ENCODE measurements at places on chromosomes 12 and 14.
A peak's percentile ranks its signal among the peaks of the same experiment; 100 is the strongest.

DNA sequence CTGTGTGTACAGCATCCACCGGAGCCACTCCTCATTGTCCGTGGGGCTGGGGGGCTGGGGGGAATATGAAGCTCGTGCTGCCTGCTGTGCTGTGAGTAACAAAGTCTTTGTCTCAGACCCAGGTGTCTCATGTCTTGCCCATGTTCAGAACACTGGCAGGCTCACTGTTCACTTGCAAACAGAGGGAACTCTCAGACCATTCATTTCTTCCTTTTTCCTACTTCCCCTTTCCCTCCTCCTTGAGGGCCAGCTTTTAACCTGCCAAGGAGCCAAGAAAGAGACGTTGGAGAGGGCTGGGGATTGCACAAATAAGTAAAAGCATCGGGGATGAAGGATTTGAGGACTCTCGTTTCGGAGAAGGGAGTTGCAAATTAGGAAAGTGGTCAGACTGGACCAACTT is 21.6 kb downstream of the GPR132 start:
- no peak for DNase-seq

DNA sequence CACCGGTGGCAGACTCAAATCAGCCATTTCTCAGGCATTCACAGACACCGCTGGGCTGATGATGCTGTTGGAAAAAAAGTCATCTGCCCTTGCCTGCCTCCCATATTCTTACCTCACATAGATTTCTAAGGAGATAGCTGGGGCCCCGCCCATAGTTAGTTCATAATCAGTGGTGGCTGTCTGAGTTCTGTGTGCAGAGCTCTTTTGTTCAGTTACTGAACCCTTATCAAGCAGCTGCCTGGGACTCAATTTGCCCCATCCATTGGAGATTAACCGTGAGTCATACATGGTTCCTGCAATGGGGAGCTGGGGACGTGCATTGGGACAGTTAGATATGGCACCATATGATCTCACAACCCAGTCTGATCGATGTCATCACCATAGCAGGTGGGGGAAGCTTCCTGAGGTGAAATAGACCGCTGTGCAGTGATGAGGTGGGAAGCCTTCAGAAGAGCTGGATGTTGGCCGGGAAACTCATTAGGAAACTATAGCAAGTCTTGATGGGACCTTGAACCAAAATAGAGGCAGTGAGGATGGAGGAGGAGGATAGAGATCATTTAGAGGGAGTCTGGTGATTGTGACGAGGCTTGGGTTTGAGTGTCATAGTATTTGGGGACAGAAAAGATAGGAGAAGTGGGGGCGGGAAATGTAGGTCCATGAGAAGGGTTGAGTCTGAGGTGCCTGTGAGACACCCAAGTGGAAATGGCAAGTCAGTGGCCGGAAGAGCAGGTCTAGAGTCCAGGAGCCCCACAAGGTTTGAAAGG is 147.8 kb downstream of the GCH1 start:
- no peak for DNase-seq

DNA sequence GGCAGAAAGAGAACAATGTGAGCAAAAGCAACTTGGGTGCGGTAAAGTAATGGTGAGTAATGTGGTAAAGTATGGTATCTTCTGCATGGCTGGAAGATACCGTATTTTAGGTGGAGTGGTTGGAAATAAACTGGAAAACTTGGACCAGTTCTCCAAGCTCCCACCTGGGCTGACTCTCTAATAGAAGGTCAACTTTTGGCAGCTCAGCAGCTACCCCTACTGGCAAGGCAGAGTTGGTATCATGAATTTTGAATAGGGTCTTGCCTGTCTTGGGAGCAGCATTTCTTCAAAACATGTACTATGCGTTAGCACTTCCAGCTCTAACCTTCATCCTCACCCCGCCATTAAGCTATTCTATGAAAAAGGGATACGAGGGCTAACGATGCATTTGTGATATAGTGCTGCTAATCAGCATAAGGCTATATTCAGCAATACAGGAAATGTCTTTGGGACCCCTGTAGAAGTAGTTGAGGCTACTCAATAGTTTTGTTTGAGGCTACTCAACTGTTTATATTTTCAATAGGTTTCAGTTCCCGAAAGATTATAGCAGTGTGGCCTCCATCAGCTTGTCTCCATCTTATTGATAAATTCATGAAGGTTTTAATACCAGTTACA is 276.3 kb upstream of the FAR2 start:
- DNase-seq = peak; percentile 6

GRCh38 chr12:132550014-132550802 is 60.2 kb downstream of the LRCOL1 start:
- DNase-seq = no peak

- DNase-seq = no peak
These were observed 28.4 kb upstream of the NEDD1 start for GRCh38 chr12:96878704-96879103.

GRCh38 chr12:2624543-2625288 is 170.1 kb upstream of the FKBP4 start:
- DNase-seq = no peak

GRCh38 chr12:110367181-110367864 is 36.2 kb downstream of the ANAPC7 start:
- DNase-seq = no peak

DNA sequence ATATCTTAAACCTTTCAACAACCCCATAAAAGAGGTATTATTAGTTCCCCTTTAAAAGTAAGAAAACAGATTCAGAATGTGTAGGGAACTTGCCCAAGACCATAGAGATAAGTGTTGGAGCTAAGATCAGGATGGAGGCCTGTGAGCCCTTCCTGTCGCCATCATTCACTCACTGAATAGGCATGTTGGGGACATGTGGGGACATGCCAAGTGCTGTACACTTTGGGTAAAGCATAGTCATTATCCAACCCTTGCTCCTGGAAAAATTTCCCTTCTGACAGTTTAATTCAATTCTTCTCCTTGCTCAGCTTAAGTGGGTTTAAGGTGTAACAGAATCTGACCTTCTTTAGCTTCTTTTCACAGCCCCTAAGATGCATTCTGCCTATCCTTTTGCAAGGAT is 28.0 kb upstream of the C12orf42 start:
- DNase-seq = no peak

DNA sequence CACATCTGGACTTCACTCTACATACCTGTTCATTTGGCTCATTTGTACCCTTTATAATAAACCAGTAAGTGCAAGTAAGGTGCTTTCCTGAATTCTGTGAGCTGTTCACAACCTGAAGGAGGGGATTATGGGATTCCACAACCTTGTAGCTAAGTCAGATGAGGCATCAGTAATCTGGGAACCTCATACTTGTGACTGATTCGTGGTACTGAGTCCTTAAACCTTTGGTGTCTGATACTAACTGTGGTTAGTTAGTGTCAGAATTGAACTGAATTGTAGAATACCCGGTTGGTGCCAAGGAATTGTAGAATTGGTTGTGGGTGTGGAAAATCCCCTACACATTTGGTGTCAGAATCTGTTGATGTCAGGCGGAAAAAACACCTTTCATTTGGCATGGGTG is 83.4 kb downstream of the TMX1 start:
- DNase-seq = no peak

- no peak for DNase-seq
These were observed 215.0 kb upstream of the CRY1 start for GRCh38 chr12:107308310-107308709.

DNA sequence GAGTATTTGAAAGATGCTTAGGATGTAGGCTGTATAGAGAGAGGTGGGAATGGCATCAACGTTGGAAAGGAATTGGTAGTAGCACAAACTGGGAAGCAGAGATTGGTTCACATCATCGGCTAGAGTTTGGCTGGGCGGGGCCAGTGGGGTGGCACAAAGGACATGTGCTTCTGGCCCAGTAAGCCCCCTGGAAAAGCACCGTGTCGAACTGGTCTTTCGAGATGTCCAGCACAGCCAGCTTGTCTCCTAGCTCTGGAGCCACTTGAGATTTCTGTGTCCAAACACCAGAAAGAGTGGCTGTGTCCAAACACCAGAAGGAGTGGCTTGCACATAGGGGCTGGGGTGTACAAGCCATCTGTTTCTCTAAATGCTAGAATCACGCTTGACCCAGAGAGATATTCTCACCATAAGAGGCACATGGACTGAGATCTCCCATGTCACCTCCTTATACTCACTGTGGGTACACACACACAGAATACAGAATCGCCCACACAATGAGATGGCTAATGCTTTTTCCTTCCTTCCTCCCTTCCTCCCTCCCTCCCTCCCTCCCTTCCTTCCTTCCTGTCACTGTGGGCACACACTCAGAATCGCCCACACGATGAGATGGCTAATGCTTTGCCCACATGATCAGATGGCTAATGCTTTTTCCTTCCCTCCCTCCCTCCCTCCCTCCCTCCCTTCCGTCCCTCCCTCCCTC is 41.8 kb upstream of the KCNK13 start:
- DNase-seq = no peak

- DNase-seq = no peak
These were observed 35.0 kb upstream of the CFL2 start for GRCh38 chr14:34749408-34749807.

- DNase-seq = no peak
These were observed 13.2 kb downstream of the SPPL3 start for GRCh38 chr12:120890963-120891362.

- peak; percentile 15 for DNase-seq
These were observed 27.7 kb downstream of the CLMN start for GRCh38 chr14:95291859-95292542.

- no peak for DNase-seq
These were observed 704.2 kb upstream of the TMEM132C start for GRCh38 chr12:127562816-127563215.

- DNase-seq = no peak
These were observed 280.5 kb downstream of the FBXL14 start for GRCh38 chr12:1313906-1314305.

- DNase-seq = no peak
These were observed 379.2 kb upstream of the OR4E1 start for GRCh38 chr14:22052795-22053194.

GRCh38 chr12:66036317-66036716 is 94.2 kb downstream of the LLPH start:
- no peak for DNase-seq

GRCh38 chr12:105057174-105057573 is 27.1 kb downstream of the ALDH1L2 start:
- peak; percentile 9 for DNase-seq

- DNase-seq = no peak
These were observed 191.5 kb upstream of the LRIG3 start for GRCh38 chr12:59111851-59112250.

DNA sequence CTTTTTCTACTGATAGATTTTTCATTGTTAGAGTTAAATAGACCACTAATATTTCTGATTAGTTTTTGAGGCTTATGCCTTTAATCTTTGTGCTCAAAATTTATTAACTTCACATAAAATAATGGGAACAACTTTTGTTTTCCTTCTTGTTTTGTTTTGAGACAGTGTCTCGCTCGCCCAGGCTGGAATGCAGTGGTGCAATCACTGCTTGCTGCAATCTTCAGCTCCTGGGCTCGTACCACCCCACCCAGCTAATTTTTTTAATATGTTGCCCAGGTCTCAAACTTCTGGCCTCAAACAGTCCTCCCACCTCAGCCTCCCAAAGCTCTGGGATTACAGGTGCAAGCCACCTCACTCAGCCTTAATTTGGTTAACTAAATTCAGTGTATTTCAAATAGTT is 16.8 kb downstream of the SCFD1 start:
- DNase-seq = no peak

DNA sequence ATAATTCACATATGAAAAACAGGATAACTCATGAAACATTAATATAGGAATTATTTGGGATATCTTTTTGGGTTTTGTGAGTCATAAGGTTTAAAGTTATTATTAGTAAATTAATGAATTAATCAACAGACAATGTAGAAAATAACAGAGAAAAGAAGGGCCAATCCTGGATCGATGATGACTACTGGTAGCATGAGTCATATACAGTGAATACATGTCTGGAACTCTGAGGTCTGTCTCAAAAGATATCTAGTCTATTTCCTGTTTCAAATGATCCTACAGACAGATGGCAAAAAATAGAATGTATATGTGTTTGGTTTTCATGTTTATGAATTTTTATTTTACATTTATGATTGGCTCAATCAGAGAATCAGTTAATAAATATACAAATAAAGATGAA is 86.4 kb upstream of the RTL1 start:
- DNase-seq = no peak

DNA sequence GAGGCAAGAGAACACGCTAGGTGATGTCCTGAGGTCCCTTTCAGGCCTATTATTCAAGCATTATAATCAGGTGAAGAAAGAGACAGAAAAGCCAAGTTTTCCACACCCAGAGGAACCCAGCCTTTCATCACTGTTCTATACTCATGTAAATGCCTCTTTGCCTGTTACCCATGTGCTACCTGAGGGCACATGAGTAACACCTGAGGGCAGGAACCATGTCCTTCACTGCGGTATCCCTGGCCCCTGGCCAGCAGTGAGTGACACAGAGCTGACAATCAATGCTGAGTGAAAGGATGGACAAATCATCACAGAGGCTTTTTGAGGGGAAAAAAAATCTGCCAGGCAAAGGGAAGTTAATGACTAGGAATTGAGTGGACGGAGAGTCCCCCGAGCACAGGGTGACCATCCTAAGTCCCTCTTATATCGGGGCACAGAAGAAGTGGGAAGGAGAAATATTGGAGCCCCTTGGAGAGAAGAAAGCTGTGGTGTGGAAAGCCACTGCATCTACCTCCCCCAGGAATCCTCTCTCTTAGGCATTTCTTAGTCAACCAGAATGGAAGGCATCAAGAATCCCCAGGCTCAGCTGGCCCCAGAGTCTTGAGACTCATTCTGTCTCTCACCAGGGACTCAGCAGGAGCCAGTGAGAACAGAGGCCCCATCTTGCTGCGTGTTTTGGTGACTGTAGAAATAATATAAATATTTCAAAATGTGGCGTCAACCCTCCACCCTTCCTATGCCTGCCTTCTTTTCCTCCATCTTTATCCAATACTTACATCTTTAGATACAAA is 212.9 kb downstream of the DPF3 start:
- no peak for DNase-seq

DNA sequence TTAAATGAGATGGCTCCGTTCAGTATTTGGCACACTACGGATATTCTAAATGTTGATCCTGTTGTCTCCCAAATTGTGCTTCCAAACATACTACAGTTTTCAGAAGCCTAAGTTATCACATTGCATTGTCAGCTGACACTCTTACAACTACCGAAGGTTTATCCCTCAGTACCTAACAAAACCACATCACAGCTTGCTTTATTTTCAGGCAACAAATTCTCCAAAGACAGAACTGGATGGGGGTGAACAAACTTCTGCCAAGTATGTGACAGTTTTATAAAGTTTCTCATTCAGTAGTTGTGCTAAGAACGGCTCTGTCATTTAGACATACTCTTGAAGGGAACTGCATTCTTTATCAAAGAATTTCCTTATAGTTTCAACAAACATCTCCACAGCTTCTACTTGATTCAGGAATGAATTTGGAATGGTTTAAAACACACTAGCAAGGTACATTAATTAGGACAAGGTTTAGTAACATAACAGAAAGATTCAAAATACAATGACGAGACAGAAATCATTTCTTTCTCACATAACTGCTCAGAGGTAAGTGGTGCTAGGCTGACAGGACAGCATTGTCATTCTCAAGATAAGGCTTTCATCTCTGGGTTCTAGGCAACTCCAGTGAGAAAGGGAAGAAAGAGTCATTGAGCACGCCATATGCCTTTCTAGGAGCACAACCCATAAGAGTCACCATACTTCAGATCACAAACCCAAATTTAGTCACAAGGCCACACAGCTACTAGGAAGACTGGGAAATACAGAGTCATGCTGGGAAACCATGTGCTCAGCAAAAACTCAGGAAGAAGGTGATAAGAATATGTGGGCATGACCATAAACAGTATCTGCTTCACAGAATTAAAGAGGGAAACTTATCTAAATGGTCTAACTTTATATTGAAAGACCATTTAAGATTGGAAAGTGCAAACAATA is 100.7 kb downstream of the DUSP6 start:
- DNase-seq = no peak

- no peak for DNase-seq
These were observed 2.8 kb downstream of the CARMIL3 start for GRCh38 chr14:24054646-24055045.

GRCh38 chr12:53082637-53083175 is 3.5 kb upstream of the SPRYD3 start:
- no peak for DNase-seq

All from HL-60 (cell line).